ENCODE measurements at places on chromosomes 7 and 10.

GRCh38 chr10:13536674-13537366, 8.0 kb upstream of the BEND7 start:
- DNase-seq, result peak; percentile 45

DNA sequence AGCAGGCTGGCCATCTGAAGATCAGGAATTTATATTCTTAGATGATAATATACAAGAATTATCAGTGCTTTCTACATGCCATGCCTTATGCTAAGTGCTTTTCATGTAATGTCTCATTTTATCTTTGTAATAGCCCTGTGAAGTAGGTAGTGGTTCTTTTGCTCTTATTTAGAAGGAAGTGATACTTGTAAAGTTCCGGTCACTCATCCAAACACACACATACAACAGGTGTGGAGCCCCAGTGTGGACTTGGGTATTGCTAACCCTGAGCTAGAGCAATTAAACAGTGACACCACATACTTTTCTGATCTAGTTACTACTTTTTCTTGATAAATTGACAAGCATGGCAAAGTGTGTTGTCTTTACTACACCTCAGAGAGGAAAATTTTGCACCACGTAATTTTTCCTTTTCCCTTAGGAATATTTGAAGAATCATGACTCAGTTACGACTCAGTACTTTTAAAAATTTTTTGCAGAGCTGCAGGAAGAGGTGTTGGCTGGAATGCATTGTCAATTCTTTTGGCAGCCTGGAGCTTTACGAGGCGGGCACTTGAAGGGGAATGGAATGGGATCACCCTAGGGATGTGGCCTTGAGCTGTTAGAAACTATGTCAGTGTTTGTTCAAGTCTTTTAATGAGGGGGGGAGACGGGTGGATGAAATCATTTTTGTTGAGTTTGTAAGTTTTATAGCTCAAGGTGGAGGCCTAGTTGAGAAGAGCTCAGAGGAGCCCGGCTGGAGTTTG, 212.5 kb upstream of the CELF2 start:
- no peak for DNase-seq

DNA sequence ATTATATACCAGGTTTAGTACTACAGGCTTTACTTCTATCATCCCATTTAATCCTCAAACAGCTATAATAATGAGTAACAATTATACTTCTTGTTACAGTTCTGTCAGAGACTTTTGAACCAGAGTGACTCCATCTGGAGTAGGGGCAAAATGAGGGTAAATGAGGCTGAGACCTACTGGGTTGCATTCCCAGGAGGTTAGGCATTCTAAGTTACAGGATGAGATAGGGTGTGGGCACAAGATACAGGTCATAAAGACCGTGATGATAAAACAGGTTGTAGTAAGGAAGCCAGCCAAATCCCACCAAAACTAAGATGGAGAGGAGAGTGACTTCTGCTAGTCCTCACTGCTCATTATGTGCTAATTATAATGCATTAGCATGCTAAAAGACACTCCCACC, 3.9 kb downstream of the YME1L1 start:
- no peak for DNase-seq

DNA sequence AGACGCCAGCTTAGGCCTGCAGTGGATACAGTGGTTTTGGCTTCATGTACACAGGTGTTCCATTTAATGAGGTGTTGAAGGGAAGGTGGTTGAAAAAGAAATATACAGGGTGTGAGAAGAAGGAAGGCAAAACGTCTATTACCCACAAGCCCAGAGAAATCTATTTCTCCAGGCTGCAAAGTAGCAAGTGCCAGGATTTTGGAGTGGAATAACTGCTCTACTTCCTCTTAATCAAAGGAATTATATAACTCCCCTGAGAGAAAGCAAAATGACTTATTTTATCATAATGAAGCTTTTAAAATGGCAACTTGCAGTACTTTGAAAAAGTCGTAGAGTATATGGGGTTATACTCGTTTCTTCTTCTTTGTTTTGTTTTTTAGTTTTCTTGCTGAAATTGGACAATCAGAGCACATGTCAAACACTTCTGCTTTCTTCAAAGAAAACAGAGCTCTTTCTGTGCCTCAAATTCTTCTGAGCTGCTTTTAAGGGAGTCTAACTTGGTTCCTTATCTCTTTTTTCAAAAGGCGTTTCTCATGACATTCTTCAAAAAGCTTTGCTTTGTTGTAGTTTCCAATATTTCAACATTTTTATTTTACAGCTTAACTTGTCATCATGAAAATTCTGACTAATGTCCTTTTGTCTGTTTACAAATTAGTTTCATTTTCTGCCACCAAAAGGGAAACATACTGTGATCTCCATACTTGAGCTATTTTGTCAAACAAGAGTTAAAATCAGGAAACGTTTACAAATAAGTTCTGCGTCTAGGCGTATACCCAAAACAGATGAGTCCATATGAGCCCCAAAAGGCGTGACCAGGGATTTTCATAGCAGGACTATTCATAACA, 289.7 kb downstream of the FRMD4A start:
- no peak for DNase-seq

DNA sequence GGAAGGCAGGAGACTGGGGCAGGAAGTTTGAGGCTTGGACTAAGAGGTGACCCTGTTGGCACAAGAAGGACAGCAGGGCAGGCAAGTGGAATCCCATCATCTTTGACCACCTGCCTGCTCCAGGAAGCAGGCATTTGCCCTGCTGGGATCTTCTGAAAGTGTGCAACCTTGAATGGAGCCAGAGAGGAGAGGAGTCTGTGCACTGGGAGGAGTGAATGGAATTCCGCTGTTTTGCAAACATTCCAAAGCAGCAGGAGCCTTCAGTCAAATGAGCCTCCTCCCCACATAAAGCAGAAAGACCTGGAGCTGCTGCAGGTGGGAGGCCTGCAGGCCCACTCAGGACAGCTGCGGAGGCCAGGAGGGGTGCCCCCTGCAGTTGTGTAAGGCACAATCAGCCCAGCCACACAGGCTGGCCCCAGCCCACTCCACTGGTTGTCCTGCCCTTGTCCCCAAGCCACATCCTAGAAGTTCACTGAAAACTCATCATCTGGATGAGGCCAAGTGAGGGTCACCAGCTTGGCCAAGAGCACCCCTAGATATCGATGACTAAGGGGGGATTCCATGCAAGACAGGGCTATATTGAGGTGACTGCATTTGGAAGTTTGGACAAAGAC, 249.5 kb downstream of the RPS24 start:
- DNase-seq, result no peak

GRCh38 chr7:13181216-13181615, 493.8 kb downstream of the ARL4A start:
- peak; percentile 46 for DNase-seq

- DNase-seq, result no peak
Measured at GRCh38 chr7:127896659-127897058, 134.6 kb downstream of the LRRC4 start.

All from NCI-H2171 (cell line).